ENCODE measurements at places on chromosomes 1 and 21.

DNA sequence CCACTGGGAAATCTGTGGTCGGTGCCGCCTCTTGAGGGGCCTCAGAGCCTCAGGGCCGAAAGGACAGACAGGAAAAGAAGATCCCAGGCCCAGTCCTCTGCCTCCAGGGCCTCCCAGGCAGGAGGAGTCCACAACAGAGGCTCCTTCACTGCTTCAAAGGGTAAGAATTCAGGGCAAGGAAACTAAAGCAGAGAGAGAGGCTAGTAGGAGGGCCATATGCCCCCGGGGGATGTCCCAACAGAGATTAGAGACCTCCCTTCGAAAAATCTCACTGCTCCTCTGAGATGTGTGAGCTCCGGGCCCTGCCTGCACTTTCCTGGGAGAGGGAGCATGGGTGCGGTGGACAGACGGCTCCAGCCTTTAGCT lies 465.9 kb downstream of the NPHP4 start:
- no peaks in the 10 kb centered on the region for H3K36me3 ChIP-seq
- no peak overlapping the region for H3K27ac ChIP-seq
- peaks cover 3% of the 10 kb centered on the region for H3K27me3 ChIP-seq

DNA sequence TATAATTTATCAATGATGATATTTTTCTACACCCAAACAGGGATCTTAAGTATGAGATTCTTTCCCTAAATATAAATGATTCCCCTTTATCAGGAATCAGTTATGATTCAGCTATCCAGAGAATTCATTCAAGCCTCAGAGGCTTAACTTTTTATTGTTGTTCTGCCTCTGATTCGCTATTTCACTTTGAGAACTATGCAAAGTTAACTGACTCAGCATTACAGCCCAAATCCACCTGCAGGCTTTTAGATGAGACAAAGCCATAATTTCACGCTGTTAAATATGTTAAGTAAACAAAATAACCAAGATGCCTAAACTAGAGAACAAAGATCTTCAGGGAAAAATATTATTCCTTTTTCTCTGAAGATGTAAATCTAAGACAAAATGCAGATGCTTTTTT lies 8.5 kb downstream of the SCYL3 start:
- H3K4me1 ChIP-seq = peaks cover 32% of the 10 kb centered on the region
- no peak overlapping the region for H3K4me3 ChIP-seq
- no peaks in the 10 kb centered on the region for H3K27me3 ChIP-seq
- DNase-seq = no peak
- H3K27ac ChIP-seq = no peak overlapping the region

- H3K4me3 ChIP-seq = no peak overlapping the region
- H3K27ac ChIP-seq = no peak overlapping the region
- H3K36me3 ChIP-seq = no peaks in the 10 kb centered on the region
- no peak for DNase-seq
These were observed 127.5 kb downstream of the KCNN3 start for GRCh38 chr1:154742606-154743005.

DNA sequence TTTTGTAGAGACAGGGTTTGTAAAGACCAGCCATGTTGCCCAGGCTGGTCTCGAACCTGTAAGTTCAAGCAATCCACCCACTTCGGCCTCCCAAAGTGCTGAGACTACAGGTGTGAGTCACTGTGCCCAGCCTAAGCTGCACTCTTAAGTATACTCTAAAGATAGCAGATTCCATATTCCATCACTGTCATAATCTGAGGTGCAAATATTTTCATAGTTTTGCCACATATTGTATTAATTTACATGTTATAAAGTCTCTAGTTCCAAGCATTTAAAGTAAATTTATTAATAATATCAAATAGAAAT lies 121.3 kb downstream of the HFM1 start:
- DNase-seq = no peak
- H3K4me1 ChIP-seq = no peaks in the 10 kb centered on the region
- peaks cover 4% of the 10 kb centered on the region for H3K27me3 ChIP-seq
- no peak overlapping the region for H3K4me3 ChIP-seq
- H3K27ac ChIP-seq = no peak overlapping the region

GRCh38 chr21:15543473-15543872 lies 186.3 kb upstream of the USP25 start:
- no peaks in the 10 kb centered on the region for H3K4me1 ChIP-seq
- no peak overlapping the region for H3K27ac ChIP-seq
- H3K36me3 ChIP-seq = no peaks in the 10 kb centered on the region
- no peaks in the 10 kb centered on the region for H3K27me3 ChIP-seq

GRCh38 chr21:15241997-15242736 lies 177.4 kb upstream of the NRIP1 start:
- no peak overlapping the region for H3K4me3 ChIP-seq
- no peaks in the 10 kb centered on the region for H3K36me3 ChIP-seq
- no peaks in the 10 kb centered on the region for H3K4me1 ChIP-seq
- peaks cover 5% of the 10 kb centered on the region for H3K27me3 ChIP-seq
- no peak for DNase-seq

GRCh38 chr1:3564921-3565831 lies 46.1 kb downstream of the MEGF6 start:
- DNase-seq = no peak
- no peak overlapping the region for H3K27ac ChIP-seq
- H3K27me3 ChIP-seq = no peaks in the 10 kb centered on the region
- H3K4me3 ChIP-seq = no peak overlapping the region
- no peaks in the 10 kb centered on the region for H3K36me3 ChIP-seq
- no peaks in the 10 kb centered on the region for H3K4me1 ChIP-seq

DNA sequence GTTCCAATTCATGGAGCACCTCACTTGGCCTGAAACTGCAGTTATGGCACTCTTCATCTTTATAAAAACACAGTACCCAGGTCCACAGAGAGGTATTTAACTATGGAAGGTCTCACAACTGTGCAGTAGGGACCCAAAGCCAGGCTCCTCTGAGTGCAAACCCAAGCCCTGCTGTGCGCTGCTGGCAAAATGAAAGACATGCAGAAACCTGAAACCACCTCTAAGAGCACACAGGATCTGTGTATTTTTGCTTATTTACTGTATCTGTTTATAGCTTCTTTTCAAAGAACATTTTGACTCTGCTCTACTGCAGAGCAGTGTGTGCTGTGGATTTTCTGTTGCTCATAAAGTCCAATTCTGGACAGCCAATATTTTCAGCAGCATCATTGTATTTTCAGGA lies 166.6 kb downstream of the DSCAM start:
- no peak for DNase-seq
- no peak overlapping the region for H3K4me3 ChIP-seq
- H3K27me3 ChIP-seq = no peaks in the 10 kb centered on the region
- H3K4me1 ChIP-seq = no peaks in the 10 kb centered on the region

DNA sequence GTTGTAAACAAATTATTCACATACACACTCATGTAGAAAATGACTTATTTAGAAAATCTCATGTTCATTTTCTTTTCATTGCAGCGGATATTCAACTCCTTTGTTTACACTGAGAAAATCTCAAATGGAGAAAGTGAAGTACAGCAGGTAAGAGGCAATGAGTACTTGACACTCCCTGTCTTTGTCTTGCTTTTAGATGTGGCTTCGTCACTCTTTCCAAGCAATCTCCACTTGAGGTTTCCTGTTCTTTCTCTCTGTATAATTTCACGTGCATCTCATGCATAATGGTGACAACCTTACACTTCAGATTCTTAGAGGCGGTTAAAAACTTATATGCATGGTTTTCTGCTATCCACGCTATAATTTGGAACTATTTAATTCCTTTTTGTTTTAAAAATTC lies 80.6 kb downstream of the CACHD1 start:
- peaks cover 21% of the 10 kb centered on the region for H3K4me1 ChIP-seq
- H3K27me3 ChIP-seq = peaks cover 14% of the 10 kb centered on the region
- no peak overlapping the region for H3K27ac ChIP-seq
- no peak overlapping the region for H3K4me3 ChIP-seq
- DNase-seq = no peak
- H3K36me3 ChIP-seq = no peaks in the 10 kb centered on the region

DNA sequence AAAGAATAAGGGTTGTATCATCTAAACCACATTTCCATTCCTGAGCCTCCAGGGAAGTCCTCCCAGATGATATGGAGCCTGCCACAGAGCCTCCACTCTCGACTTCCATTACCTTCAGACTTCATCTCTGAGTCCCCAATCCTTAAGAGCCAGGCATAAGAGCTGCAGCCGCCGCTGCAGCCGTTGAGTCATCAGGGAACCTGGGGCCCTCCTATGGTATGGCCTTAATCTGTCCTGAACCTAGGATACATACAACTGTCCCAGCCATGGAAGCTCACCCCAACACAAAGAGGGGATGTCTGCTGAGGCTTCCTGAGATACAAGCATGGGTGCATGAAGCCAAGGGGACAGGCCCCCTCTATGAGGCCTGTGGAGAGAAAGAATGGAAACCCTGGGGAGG lies 16.3 kb downstream of the TAL1 start:
- DNase-seq = no peak
- H3K4me1 ChIP-seq = peaks cover 1% of the 10 kb centered on the region
- no peaks in the 10 kb centered on the region for H3K36me3 ChIP-seq

DNA sequence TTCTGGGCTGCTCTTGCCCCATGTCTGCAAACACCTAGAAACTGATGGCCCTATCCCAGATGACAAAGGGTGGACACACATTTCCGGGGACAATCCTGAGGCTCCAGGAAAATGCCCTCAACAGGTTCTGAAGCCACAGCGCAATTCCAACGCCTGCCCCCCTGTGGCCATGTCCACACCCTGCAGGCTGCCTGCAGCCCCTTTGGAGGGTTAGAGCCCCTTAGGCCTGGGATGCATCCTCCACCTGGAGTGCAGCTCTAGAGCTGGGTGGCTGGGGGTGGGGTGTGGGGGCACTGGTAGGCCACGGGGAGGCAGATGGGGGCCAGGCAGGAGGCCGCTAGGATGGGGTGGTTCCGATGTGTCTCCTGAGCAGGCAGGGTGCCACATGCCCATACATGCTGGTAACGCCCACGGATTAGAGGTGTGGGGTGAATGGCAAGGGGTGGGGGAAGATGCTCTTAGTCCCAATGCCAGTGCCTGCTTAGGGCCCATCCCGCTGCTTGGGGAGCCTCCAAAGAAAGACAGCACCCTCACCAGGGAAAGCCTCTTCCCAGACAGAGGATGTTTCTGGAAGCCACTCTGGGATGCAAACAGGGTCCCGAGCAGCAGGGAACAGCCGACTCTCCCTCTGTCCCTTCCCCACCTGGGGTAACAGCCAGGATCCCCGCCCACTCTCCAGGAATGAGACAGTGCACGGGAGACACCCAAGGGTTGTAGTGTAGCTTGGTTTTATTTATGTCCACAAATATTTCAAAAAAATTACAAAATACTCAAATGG lies 34.0 kb downstream of the SLC45A1 start:
- no peak overlapping the region for H3K27ac ChIP-seq
- no peak overlapping the region for H3K4me3 ChIP-seq
- peaks cover 27% of the 10 kb centered on the region for H3K36me3 ChIP-seq
- no peak for DNase-seq
- H3K27me3 ChIP-seq = peaks cover 2% of the 10 kb centered on the region

DNA sequence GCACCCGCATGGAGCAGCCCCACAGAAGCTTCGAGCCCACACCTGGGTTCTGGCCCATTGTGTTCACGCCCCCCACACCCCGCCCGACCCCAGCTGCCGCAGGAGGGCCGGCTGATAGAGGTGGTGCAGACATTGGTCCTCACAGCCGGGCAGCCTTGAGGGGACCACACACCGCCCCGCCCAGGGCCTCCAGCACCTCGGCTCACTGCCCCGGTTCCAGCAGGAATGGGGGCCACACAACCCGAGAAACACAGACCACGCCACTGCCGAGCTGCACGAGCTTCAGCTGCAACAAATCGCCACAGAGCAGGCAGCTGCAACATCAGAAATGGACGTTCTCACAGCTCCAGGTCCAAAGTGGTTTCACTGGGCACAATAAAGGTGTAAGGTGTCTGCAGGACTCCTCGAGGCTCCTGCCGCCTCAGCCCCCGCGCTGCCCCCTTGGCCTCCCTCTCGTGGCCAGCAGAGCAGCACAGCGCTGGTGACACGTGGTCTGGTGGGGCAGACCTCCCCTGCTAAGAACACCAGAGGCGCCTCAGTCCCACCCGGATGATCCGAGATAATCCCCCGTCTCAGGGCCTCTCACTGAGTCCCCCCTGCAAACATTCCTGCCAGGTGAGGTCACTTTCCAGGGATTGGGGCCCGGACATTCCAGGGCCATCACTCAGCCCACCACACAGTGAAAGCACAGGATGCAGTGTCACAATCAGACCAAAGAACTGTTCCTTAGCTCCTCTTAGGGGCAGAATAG lies 62.3 kb upstream of the ADARB1 start:
- no peak for DNase-seq
- H3K4me1 ChIP-seq = no peaks in the 10 kb centered on the region
- no peak overlapping the region for H3K4me3 ChIP-seq
- no peaks in the 10 kb centered on the region for H3K36me3 ChIP-seq

DNA sequence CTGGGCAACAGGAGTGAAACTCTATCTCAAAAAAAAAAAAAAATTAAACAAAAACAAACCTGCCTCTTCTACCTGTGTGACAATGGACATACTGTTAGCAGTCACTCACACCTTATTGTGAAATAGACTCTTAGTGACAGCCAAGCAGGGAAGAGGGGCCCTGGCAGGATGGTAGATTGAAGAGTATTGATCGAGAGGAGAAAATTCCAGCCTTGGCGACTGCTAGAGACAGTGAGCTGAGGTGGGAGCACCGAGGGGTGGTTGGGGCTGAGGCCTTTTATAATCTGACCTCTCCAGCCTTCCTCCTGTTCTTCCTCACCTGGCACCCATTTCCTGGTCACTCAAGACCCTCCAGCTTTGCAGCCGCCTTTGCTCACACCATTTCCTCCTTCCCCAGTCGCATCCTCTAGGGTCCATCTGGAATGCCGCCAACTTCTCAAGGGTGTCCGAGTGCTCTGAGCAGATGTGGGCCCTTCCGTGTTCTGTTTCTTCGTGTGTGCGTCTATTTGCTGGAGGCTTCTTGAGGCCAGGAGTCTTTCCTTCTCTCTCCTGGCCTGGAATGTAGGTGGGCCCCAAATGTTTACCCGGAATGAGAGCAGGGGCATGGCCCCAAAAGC lies 196.9 kb upstream of the TMEM51 start:
- DNase-seq = no peak
- H3K36me3 ChIP-seq = no peaks in the 10 kb centered on the region
- H3K4me1 ChIP-seq = no peaks in the 10 kb centered on the region

GRCh38 chr1:167924102-167924501 lies 10.2 kb upstream of the ADCY10 start:
- no peak overlapping the region for H3K4me3 ChIP-seq
- peaks cover 10% of the 10 kb centered on the region for H3K36me3 ChIP-seq
- no peaks in the 10 kb centered on the region for H3K27me3 ChIP-seq
- DNase-seq = no peak

All from activated T-helper 2 cell treated with anti-CD3 and anti-CD28 coated beads, Interferon-gamma antibody, Interleukin-2, Interleukin-4, amounts not matched to agents 10 μg/mL and 5 μg/mL and 100 μg/mL, durations not matched to agents 14 hours and 24 hours and 36 hours (primary cell).